Colonic mucosa (tissue), 4 donors: ENCODE measurements at places on chromosomes 11 and 22. TPM values are rescaled to one million over a fixed set of nuclear protein-coding genes. Genes with fewer than 3 reads are reported as not detected.

- H3K27ac ChIP-seq: no peak overlapping the region
- H3K27me3 ChIP-seq: no peaks in the 10 kb centered on the region
- no peak overlapping the region for H3K4me3 ChIP-seq
- no peaks in the 10 kb centered on the region for H3K4me1 ChIP-seq
- H3K36me3 ChIP-seq: no peaks in the 10 kb centered on the region
- no peak for DNase-seq
These were observed 60.1 kb downstream of the TRPC6 start for GRCh38 chr11:101523634-101524260.

GRCh38 chr11:61194169-61194671 is 9.1 kb upstream of the PGA3 start:
- no peaks in the 10 kb centered on the region for H3K36me3 ChIP-seq
- DNase-seq: no peak
- no peak overlapping the region for H3K27ac ChIP-seq
- H3K4me3 ChIP-seq: no peak overlapping the region
- H3K4me1 ChIP-seq: no peaks in the 10 kb centered on the region

DNA sequence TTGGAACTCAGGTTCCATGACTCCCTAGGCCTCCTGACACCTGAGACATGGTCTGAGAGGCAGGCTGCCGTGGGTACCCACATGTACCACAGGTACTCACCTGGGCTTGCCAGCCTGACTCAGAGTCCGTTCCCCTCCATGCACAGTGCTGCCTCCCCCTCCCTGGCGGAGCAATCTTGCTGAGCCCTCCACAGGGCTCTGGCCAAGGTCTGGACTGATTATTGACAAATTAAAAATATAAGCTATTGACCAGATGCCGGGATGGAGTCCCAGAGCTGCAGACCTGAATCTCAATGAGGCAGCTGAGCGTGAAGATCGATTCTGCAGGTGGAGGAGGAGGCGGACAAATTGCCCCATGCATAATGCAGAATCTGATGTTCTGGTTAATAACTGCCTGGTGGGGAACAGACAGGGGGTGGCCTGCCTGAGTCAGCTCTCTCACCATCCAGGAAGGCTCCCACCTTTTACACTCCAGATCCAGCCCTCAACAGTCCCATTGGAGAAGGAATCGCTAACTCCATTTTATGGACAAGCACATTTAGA is 422.7 kb downstream of the MIAT start:
- H3K27ac ChIP-seq: no peak overlapping the region
- no peaks in the 10 kb centered on the region for H3K27me3 ChIP-seq
- no peaks in the 10 kb centered on the region for H3K4me1 ChIP-seq
- DNase-seq: no peak
- H3K4me3 ChIP-seq: no peak overlapping the region

Gene EHF
- 289 TPM for total RNA-seq

- H3K27ac ChIP-seq: no peak overlapping the region
- H3K4me3 ChIP-seq: no peak overlapping the region
- no peaks in the 10 kb centered on the region for H3K27me3 ChIP-seq
- no peaks in the 10 kb centered on the region for H3K4me1 ChIP-seq
These were observed 55.0 kb upstream of the APOA1 start for GRCh38 chr11:116892374-116892773.
